Esophagus muscularis mucosa (tissue), 4 donors: ENCODE measurements at places on chromosomes 13 and 19. TPM values are rescaled to one million over a fixed set of nuclear protein-coding genes. Genes with fewer than 3 reads are reported as not detected.
A peak's percentile ranks its signal among the peaks of the same experiment; 100 is the strongest.

DNA sequence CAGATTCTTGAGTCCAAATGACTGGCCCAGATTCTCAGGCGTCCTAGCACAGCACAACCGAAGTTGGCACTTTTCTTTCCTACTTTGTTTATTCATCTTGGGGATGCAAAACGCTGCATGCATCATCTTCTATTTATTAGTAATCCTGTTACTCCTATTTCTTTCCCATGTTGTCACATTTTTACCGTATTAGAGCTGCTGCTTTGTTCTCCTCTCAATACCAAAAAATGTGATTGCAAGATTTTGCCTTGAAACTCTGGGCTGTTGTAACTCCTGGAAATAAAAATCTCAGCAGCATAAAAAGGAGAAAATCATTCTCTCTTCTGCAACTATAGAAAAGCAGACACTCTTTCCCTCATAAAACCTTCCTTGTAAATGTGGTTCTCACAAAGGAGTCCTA is 12.9 kb upstream of the IGSF23 start:
- H3K27me3 ChIP-seq: no peaks in the 10 kb centered on the region
- H3K27ac ChIP-seq: no peak overlapping the region
- H3K4me1 ChIP-seq: no peaks in the 10 kb centered on the region
- no peak for DNase-seq
- no peaks in the 10 kb centered on the region for H3K36me3 ChIP-seq
- H3K4me3 ChIP-seq: no peak overlapping the region

AXL gene
- total RNA-seq: 135 TPM

KLK4 gene
- total RNA-seq: not detected

SULT2A1 gene
- not detected for total RNA-seq

CASP14 gene
- total RNA-seq: not detected

NBEA gene
- 30.8 TPM for total RNA-seq

SSC5D gene
- 10.1 TPM for total RNA-seq

ZSCAN5C gene
- not detected for total RNA-seq

DNA sequence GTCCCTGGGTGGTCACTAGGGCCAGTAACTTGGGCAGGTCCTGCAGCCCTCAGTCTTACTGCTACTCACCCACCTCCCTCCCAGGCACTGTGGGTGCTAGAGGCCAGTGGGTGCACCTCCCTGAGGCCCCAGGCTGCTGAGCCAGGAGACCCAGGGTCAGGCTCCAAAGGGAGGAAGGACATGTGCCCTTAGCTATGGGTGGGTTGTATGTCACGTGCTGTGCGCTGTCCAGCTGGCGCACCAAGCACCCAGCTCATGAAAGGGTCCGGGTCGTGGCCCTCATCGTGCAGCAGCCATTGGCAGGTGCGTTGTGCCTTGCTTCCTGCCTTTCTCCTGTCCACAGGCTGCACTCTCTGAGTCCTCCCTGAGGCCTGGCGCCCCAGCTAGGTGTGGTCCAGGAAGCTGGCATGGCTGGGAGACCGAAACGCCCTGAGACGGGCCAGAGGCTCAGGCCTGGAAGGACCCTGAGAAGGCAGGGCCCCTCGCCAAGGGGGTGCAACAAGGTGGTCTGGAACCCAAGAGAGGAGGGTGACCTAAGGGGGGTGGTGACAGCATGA is 47.0 kb upstream of the KCTD15 start:
- H3K4me3 ChIP-seq: no peak overlapping the region
- no peaks in the 10 kb centered on the region for H3K36me3 ChIP-seq
- H3K4me1 ChIP-seq: no peaks in the 10 kb centered on the region

ICAM5 gene
- total RNA-seq: 0.33 TPM

DNA sequence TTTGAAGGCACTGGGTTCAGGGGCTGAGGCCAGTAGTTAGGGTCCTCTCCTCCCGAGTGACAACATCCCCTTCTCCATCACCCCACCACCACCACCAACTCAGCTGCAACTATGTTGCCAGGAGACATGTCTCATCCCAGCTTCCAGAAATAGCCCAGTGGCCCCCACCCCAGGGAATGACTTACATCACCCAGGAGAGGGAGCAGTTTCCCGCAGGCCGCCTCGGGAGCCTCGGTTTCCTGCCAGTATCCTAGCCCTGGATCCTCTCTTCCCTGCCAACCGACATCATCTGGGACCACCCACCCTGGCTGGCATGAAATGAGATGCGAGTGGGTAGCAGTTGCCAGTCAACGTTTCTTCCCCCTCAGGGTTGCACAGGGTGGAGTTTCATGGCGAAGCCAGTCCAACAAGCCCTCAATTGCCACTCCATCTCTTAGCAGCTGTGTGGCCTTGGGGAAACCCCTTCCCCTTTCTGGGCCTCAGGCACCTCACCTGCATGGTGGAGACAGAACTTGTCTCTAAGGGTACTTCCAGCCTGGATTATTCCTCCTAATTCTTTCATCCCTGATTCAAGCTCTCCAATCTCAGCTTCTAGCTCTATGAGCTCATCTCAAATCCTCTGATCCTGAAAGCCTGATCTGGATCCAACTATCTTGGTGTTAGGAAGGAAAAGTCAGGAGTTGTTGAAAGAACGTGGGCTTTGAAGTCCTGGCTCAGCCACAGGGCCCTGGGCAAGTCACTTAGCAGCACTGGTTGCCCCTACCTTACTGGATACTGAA is 3.9 kb upstream of the GSK3A start:
- peaks cover 24% of the 10 kb centered on the region for H3K36me3 ChIP-seq
- H3K27ac ChIP-seq: peak overlapping the region; percentile 100
- peak; percentile 93 for DNase-seq
- no peaks in the 10 kb centered on the region for H3K27me3 ChIP-seq
- H3K4me1 ChIP-seq: peaks cover 82% of the 10 kb centered on the region

GRCh38 chr13:36919833-36920615 is at the start of gene SMAD9:
SMAD9 (minus strand) TSS chr13:36920238; CDS start chr13:36879689, 40,549 bp downstream.
- H3K27ac ChIP-seq: peak within 1 kb of the TSS; percentile 89
- no peaks in the 10 kb centered on the region for H3K27me3 ChIP-seq
- no peaks in the 10 kb centered on the region for H3K36me3 ChIP-seq

DNA sequence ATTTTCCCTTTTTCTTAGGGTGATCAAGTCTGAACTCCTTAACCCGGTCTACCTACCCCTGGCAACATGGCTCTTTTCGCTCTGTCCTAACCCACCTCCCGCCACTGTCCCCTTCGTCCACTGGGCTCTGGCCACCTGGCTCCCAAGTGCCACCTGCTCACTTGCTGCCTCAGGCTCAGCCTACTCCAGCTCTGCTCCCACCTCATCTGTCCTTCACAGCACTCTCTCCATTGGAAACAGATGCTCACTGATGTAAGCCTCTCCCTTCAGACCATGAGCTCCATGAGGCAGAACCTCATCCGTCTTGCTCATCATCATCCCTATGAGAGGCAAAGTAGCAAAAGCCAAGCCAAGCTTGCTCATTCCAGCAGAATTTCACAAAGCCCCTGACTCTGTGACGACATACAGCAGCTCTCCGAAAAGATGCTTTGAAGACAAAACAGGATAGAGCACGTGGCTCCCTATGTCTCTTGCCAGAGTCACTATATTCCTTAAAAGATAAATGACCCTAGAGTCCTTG is 35.3 kb upstream of the AMER2 start:
- no peaks in the 10 kb centered on the region for H3K27me3 ChIP-seq
- H3K4me1 ChIP-seq: no peaks in the 10 kb centered on the region
- H3K27ac ChIP-seq: no peak overlapping the region
- H3K36me3 ChIP-seq: no peaks in the 10 kb centered on the region
- H3K4me3 ChIP-seq: no peak overlapping the region

DNA sequence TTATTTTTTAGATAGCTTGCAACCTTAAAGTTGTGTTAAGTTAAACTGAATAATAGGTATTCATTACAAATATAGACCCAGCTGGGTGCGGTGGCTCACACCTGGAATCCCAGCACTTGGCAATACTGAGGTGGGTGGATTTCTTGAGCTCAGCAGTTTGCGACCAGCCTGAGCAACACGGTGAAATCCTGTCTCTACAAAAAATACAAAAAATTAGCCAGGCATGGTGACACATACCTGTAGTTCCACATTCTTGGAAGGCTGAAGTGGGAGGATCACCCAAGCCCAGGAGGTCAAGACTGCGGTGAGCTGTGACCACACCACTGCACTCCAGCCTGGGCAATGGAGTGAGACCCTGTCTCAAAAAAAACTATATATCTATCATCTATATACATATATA is 386.5 kb downstream of the PCDH17 start:
- H3K36me3 ChIP-seq: no peaks in the 10 kb centered on the region
- H3K27me3 ChIP-seq: no peaks in the 10 kb centered on the region
- no peak overlapping the region for H3K4me3 ChIP-seq
- H3K27ac ChIP-seq: no peak overlapping the region
- no peaks in the 10 kb centered on the region for H3K4me1 ChIP-seq

DNA sequence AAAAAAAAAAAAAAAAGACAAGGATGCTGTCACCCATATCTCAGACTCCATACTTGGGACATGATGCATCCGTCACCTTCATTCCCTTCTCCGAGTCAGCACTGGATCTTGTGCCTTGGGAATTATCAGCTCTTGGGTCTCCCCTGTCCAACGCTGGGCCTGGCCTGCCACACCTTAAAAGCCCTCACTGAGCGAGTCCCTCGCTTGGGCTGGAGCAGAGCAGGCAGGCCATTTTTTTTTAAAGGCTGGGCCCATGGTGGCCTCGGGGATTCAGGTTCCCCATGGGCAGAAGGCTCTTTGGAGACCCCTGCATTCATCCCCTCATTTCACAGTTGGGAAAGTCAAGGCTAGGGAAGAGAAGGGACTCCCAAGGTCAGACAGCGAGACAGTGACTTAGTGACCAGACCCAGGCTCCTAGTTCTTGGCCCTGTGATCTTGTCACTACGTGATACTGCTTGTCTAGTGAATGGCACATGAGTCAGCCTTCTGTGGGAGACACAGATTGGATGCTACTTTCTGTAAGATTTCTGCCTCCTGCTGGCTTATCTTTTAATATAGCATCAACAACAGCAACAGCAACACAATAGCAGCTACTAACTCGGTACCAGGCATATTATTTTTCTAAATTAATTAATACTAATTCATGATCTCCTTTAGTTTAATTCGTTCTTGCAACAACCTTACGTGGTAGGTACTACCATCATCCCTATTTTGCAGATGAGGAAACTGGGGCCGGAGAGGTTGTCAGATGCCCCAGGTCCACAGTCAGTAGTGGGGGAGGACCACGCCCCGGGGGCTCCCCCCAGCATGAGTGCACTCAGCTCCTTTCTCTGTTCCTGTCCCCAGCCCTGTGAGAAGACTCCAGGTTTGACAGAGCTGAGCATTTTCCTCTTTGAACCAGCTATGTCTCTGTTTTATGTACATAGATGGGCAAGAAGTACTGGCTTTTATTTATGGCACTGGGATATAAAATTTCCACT is 27.4 kb upstream of the ZNF536 start:
- no peaks in the 10 kb centered on the region for H3K4me1 ChIP-seq
- no peak for DNase-seq

DNA sequence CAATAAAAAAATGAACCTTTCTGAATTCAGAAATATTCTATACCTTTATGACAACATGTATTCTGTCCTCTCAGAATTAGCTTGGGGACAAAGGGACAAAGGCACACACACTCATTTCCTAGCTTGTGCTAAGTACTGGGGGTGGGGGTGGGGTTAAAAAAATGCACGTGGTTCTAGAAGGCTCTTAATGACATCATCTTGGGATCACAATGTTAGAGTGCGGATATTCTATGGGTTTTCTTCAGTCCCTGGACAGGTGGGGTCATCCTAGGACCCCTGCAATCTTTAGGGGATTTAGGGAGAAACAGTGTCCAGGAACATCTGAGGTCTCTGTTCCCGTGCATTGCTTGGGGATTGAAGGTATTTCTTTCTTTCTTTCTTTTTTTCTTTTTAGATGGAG is 21.8 kb downstream of the GATAD2A start:
- no peak for DNase-seq
- peaks cover 22% of the 10 kb centered on the region for H3K4me1 ChIP-seq
- H3K36me3 ChIP-seq: no peaks in the 10 kb centered on the region
- no peak overlapping the region for H3K4me3 ChIP-seq

APC2 gene
- total RNA-seq: 0.42 TPM

DNA sequence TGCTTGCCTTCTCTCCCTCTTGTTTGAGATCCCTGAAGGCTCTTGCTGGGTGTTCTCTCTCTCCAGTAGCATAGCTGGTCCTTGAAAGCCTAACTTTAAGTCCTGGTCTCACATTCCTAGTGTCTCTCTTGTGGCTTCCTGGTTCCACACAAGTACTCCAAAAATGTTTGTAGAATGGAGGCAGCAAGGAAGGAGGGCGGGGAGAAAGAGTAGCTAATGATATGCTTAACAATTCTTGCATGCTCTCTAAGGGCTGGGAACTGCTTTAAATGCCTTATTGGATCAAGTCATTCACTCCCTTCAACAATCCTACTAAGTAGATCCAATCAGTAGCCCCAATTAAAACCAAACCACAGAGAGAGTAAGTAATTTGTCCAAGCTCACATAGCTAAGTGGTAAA is 357.3 kb downstream of the KLF5 start:
- no peak overlapping the region for H3K4me3 ChIP-seq
- no peaks in the 10 kb centered on the region for H3K36me3 ChIP-seq
- H3K27me3 ChIP-seq: no peaks in the 10 kb centered on the region
- no peak overlapping the region for H3K27ac ChIP-seq

DNA sequence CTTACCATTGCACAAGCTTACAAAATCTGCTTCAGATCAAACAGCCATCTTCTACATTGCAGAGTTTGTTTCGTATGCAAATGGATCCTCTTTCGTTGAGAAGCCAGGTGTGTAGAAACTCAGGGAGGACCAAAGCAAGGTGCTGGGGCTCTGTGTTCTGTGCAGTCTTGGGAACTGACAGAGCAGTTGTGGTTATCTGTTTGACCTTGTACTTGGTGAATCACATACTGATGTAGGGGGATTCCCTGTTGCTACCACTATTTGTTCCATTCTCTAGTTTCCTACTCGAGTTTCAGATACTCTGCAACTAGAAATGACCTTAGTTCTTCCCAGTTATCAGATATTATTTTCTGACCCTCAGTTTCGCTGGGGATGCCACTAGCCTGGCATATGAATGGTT is 95.2 kb upstream of the CLDN10 start:
- H3K4me3 ChIP-seq: no peak overlapping the region
- H3K36me3 ChIP-seq: no peaks in the 10 kb centered on the region
- DNase-seq: no peak
- H3K27me3 ChIP-seq: no peaks in the 10 kb centered on the region
- H3K27ac ChIP-seq: no peak overlapping the region

GRCh38 chr13:110559986-110560385 is 1.5 kb downstream of the RAB20 start:
- no peaks in the 10 kb centered on the region for H3K36me3 ChIP-seq
- H3K27me3 ChIP-seq: no peaks in the 10 kb centered on the region
- H3K27ac ChIP-seq: peak overlapping the region; percentile 93
- no peak for DNase-seq

DNA sequence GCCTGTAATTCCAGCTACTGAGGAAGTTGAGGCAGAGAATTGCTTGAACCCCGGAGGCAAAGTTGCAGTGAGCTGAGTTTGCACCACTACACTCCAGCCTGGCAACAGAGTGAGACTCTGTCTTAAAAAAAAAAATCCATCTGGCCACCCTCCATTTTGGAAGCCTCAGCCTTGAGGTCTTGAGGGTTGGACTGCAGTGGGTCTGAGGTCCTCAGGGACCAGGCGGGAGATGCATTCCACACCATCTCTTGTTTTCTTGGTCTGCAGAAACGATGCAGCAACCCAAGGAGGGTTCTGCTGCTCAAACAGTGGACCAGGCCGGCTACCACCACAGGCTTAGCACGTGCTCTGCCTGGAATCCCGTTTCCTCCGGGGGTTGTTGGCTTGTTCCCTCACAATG is 299.3 kb downstream of the FGF9 start:
- DNase-seq: no peak
- H3K4me3 ChIP-seq: no peak overlapping the region
- H3K36me3 ChIP-seq: no peaks in the 10 kb centered on the region
- H3K27ac ChIP-seq: no peak overlapping the region
- H3K4me1 ChIP-seq: no peaks in the 10 kb centered on the region
- H3K27me3 ChIP-seq: no peaks in the 10 kb centered on the region
